Central memory CD8-positive, alpha-beta T cell (primary cell): ENCODE measurements at places on chromosomes 3 and 15.

- H3K27ac ChIP-seq = no peak overlapping the region
- H3K4me1 ChIP-seq = peaks cover 5% of the 10 kb centered on the region
- DNase-seq = no peak
Measured at GRCh38 chr3:38646630-38647029, 2.9 kb downstream of the SCN5A start.

GRCh38 chr15:67801926-67802914 is 23.1 kb upstream of the SKOR1 start:
- no peak for DNase-seq
- H3K36me3 ChIP-seq = peaks cover 3% of the 10 kb centered on the region
- no peaks in the 10 kb centered on the region for H3K4me1 ChIP-seq
- H3K27ac ChIP-seq = no peak overlapping the region
- H3K27me3 ChIP-seq = no peaks in the 10 kb centered on the region

- no peak overlapping the region for H3K4me3 ChIP-seq
- H3K27me3 ChIP-seq = no peaks in the 10 kb centered on the region
- H3K36me3 ChIP-seq = no peaks in the 10 kb centered on the region
- no peak for DNase-seq
Measured at GRCh38 chr3:156837115-156837514, 11.0 kb downstream of the LEKR1 start.

- peak overlapping the region; percentile 29 for H3K4me3 ChIP-seq
- DNase-seq = no peak
- H3K36me3 ChIP-seq = peaks cover 2% of the 10 kb centered on the region
- H3K27me3 ChIP-seq = no peaks in the 10 kb centered on the region
Measured at GRCh38 chr15:52480990-52481389, 47.7 kb downstream of the MYO5A start.

- H3K4me1 ChIP-seq = peaks cover 38% of the 10 kb centered on the region
- peaks cover 32% of the 10 kb centered on the region for H3K36me3 ChIP-seq
- DNase-seq = no peak
Measured at GRCh38 chr3:160400030-160400701, 716 bp downstream of the SMC4 start.

DNA sequence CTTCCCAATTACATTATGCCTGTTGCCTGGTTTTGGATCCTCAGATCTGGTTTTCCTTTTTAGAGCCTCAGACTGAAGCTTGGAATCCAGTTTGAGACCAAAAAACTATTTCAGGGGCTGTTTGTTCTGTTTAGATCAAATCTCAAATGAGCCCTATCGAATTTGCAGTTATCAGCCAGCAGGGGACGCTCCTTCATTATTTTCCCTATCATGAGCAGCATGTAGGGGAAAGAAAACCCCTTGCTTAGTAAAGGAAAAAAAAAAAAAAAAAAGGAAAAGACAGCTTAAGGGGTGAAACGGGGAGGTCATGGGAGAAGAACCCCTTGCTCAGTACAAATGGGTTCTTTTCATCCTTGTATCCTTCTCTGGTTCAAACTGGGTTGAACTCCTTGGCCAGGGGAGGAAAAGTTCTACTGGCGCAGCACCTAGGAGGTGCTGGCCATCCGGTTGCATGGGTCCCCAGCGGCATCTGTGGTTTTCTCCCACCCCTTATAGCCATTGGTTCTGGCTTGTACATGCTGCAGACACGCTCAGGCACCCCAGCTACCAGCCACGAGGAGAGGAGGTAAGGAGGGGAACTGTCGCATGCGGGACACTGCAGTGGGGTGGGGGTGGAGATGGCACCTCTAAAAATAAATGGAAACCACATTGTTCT is 1375.1 kb upstream of the ALCAM start:
- H3K36me3 ChIP-seq = no peaks in the 10 kb centered on the region
- no peak for DNase-seq
- no peak overlapping the region for H3K27ac ChIP-seq
- H3K4me1 ChIP-seq = no peaks in the 10 kb centered on the region
- no peak overlapping the region for H3K4me3 ChIP-seq
- H3K27me3 ChIP-seq = no peaks in the 10 kb centered on the region
